Hypothalamus (tissue), 51 donors: ENCODE measurements at places on chromosomes 3 and 15.
A peak's percentile ranks its signal among the peaks of the same experiment; 100 is the strongest.

DNA sequence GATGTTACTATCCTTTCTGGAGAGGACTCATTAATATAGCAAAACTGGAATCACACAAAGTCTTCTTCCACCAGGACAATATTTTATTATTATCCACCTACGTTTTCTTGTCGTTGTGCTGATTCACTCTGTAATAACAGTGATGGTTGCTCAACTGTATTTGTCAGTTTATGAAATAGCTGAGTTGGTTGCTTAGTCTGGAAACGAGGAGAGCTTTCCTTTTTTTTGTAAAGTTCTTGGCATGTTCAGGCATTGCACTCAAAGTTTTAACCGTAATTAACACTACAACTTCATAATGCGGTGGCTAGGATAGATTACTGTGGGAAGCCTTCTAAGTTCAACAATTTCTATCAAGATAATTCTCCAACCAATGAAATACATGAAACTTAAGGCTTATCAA is 131.2 kb downstream of the RAP2B start:
- no peak for DNase-seq

- no peak for DNase-seq
These were observed 14.3 kb downstream of the TGFBR2 start for GRCh38 chr3:30620402-30621360.

DNA sequence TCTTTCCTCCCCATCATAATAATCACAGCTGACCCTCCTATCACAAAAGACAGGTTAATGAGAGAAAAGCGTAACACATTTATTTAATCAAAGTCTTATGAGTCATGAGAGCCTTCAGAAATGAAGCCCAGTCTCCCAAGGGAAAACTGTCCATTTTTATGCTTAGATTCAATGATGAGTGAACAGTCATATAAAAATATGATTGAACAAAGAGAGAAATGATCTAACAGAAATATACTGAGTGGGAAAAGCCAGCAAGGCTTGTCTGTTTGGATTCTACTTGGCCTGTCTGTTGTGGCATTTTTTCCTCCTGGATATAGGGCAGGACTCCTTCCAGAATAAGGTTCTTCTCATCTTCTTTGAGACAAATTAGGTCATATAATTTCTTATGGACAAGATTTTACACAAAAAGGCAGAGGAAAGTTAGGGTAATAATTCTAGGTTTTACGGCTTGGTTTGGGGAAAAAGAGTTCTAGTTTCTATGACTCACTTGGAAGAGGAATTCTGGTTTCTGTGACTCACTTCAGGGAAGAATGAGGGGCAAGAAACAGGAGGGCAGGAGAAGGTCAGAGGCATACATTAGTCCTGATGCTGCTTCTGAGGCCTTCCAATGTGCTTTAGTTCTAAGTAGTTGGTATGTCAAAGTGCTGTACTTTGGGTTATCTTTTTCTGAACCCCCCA is 534.2 kb downstream of the ZIC1 start:
- DNase-seq: no peak

DNA sequence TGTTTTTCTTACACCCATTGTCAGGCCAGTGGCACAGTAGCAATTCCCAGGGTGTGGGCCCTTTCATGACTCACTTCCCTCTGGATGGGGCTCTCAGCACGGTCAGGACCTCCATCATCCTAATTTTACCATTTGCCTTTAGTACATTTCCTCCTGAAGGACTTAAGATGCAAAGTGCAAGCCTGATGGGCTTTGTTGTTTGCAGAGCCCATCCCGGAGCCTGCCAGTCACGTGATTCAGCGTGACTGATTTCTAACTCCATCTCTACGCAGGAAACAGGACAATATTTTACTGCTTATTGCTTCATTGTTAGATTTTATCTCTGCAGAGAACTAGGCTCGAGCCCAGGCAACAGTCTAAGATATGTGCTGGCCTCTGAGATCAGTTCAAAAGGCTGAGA is 223.7 kb downstream of the PDZRN3 start:
- no peak for DNase-seq

DNA sequence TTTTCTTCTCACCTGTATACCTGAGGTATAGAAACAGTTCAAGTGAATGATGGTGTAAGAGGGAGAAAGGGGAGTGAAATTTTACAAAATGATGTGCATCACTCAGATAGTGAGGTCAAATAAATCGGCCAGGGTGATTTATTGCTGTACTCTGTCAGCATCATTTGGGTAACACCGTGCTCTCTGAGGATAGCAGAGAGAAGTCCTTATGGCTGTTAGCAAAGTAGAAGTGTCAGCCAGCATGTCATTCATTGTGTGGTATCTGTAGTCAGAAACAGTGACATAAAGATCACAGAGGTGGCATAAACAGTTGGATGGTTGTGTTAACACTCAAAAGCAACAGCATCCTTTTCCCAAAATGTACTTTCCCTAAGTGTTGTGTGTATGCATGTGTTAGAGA is 53.4 kb downstream of the PSMD6 start:
- DNase-seq: no peak

DNA sequence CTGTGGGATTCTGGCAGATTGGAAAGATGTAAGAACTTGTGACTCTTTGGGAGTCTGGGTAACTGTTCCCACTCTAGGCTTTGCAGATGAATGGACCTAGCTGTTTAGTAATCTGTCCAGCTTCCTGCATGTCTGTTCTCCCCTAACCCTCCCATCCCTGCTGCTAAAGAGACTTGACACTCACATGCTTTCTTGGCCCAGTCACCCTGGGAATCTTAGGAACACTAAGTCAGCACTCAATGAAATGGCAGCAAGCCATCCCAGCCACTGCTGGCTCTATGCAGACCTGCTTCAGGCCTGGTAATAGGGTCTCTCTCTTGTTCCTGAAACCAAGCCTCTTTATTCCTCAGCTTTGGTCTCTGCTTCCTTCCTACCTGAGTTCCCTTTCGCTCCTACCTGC is 63.7 kb upstream of the THSD4 start:
- DNase-seq: no peak

DNA sequence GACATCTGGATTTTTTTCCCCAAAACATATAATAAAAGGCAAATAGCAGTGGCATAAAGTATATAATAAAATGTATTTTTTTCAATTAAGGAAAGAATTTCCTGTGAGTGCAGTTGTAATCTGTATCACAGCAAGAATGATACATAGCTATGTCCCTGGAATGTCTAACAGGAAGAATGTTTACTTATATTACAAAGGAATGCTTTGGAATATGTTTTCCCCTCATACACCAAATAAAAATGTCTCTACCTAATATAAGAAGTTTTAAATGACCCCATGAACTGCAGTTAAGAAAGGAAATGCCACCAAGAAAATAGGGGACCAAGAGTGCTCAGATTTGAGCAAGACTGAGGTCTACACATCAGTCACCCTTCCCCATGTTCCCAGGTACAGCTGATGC is 38.0 kb upstream of the ATP11B start:
- no peak for DNase-seq

DNA sequence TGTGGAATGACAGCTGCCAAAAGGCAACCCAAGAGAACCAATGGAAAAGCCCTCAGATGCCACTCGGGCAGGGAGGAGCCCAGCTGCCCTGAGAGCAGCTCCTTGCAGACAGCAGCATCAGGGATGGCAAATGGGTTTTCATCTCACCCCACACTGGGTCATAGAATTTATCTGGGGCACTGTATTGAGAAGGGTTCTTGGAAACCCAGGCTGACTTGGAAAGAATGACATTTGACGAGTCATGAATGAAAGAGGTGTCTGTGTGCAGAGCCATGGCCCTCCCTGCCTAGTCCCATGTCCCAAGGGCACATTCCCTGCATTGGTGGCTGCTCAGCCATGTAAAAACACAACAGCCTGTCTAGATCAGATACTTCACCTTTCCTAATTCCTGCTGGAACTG is 157.9 kb upstream of the BHLHE40 start:
- DNase-seq: no peak

DNA sequence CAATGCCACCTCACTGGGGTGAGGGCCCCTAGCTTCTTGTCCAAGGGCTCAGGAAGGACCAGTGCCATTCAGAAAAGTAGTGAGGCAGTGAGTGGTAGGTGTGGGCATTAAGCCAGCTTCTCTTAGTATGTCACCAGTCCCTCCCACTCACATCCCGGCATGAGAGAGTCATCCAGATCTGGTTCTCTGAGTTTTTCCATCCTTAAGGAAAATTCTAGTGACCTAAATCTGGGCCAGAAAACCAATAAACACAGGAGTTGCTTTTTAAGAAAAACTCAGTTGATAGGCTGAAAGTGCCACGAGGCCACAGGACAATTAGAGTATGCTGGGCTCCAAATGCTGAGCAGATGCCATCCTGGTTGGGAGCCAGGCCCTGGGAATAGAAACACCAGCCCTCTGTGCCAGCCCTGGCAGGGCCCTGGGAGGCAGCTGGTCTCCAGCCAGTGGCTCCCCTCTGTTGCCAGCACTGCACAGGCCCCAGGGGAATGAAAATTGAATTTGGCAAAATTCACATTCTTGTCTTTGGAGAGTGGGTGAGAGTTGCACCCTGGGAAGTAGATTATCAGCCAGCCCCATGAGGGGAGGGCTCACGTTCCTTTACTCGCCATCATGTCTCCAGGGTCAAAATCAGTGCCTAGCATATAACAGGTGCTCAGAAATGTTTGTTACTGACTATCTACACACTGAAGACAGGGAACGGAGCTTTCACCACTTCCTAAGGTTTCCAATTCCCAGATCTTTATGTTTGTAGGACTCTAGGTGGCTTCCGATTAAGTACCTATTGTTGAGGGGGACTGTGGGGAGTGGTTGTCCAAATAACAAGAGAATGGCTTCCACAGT is 52.8 kb downstream of the FAM43A start:
- DNase-seq: peak; percentile 38

GRCh38 chr3:7630925-7631324 is 770.0 kb downstream of the GRM7 start:
- no peak for DNase-seq

DNA sequence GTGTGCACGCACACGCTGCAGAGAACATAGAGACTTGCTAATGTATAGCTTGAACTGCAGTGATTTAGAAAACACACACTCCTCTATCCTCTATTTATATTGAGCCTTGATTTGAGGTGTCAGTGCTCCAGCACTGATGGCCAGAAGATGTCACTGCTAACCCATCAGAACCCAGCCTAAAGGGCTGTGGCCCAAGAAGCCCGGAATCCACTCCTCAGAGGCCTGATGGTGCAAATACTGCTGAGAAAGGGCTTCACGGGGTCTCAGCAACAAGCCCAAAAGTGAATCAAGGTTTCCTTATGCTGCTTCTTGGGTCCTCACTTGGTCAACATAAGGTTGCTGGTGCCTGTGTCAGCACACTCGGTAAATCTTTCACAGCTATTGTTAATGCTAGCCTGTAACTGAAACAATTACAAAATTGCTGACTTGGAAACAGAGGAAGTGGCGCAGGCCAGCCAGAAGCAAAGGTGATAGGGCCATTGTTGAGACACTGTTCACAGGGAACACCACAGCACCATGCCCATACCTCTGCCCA is 60.3 kb downstream of the HEG1 start:
- no peak for DNase-seq

- no peak for DNase-seq
These were observed 139.6 kb downstream of the PTPRG start for GRCh38 chr3:61701011-61701410.

DNA sequence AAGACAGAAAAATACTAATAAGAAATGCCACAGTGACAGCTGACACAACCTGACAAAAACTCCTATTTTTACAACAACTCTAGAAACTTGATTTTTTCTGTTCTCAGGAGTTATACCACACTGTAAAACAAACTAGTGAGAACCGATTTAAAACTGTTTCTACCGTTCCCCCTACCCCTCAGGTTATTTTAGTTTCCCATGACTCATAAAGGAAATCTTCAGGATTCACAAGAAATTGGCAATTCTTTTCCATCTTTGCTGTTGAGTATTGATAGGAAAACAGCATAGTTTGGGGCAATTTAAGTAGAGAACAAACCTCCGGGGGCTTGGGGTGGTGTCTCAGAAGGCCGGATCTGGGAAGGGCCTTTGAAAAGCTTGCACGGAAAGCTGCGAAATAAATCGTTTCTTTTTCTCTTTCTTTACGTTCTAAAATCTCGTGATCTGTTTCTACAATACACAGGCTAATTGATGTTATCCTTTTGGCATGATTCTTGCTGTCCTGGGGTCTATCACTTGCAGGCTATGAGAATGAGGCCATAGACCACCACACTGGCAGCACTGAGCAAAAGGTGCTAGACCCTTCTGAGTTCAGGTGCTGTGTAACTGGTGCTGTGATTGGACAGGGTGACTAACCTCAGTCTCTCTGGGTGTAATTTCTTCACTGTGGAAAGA is 89.3 kb downstream of the LPP start:
- DNase-seq: no peak

DNA sequence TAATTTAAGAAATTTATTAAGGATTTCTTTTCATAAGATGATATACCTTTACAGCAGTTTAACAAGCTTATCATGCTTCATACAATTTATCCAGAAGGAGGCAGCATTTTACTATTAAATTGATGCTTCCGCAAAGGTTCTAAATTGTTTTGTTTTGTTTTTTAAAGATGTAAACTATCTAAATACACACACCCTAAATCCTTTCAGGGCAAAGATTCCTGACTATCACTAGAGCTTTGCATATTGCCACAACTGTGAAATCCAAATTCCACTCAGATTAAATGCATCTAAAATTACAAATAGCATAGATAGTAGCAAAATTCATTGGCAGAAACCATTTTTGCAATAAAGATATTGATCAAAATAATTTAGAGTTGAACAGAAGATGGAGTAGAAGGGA is 44.5 kb upstream of the CCNL1 start:
- no peak for DNase-seq

- DNase-seq: peak; percentile 4
These were observed 14.9 kb downstream of the ACOX2 start for GRCh38 chr3:58521917-58522631.

GRCh38 chr3:111904376-111905241 is 45.5 kb downstream of the PHLDB2 start:
- DNase-seq: no peak

DNA sequence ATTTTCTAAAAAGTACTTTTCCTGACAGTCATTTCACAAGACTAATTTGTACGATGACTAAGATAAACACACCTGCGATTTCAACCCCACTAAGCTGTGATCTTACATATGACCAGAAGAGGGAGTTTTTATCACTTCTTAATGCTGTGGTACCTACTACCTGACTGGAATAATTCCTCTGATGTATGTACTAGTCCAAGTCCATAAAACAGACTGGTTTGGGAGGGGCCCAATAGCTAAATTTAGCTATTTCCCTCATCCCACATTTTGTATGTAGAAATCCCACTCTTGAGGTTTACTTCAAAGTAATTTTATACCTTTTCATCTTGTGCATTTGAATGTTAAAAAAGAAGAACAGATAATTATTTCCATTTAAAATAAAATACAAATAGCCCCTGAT is 49.7 kb upstream of the SCAANT1 start:
- DNase-seq: no peak

DNA sequence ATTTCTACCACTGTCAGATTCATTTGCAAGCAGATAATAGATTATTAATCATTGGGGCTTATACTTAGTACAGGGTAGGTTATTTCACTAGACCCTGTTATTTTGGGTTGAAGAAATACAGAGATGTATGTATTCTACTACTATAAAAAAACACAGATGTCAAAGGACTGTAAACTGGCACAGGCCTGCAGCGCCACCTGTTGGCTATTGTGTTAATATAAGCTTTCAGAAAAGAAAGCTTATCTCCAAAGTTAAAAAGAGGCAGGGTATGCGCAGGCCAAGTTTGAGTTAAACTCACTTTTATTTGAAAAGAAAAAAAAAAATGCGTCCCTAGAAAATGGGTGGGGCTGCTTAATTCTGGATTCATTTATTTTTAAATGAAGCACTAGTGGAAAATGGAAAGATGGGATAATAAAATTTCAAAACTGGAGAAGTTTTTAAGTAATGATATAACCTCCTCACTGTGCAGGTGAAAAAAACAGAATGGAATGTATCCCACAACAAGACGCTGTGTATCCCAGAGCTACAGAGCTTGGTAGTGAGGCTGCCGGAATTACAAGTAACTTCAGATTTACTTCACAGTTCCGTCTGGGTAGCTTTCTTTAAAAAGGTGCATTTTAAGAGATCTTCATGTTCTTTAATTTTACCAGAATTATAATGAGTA is 407.2 kb upstream of the TGFBR2 start:
- peak; percentile 30 for DNase-seq
